Left colon (tissue), 2 donors: ENCODE measurements at places on chromosomes 5 and 9. TPM values are rescaled to one million over a fixed set of nuclear protein-coding genes. Genes with fewer than 3 reads are reported as not detected.

DNA sequence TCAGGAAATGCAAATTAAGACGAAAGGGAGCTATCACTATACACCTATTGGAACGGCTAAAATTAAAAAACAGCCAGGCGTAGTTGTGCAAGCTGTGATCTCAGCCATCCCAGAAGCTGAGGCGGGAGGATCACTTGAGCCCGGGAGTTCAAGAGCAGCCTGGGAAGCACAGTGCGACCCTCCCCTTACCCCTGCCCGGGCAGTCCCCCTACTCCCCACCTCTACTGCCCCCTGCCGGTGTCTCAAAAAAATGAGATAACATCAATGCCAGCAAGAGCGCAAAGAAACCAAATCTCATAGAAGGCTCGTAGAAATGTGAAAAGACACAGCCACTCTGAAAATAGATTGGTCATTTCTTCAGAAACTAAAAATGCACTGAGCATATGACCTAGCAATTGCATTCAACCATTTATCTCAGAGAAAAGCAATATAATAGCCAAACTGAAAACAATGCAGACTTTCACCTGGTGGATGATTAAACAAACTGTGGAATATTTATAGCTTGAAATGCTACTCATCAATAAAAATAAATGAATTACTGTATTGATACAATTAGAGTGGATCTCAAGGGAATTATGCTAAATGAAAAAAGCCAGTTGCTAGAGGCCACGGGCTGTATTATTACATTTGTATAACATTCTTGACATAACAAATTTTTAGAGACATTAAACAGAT lies 20.6 kb downstream of the OR2V2 start:
- DNase-seq = no peak

GRCh38 chr5:43007911-43008362 lies 32.2 kb downstream of the ANXA2R start:
- peak; percentile 73 for DNase-seq

- no peak for DNase-seq
These were observed 178.8 kb downstream of the PAM start for GRCh38 chr5:102933721-102934459.

GRCh38 chr5:156124708-156125107 lies 202.3 kb upstream of the SGCD start:
- DNase-seq = no peak

GRCh38 chr5:61311056-61311610 lies 20.9 kb upstream of the ZSWIM6 start:
- no peak for DNase-seq

The HMCN2 gene
- total RNA-seq = 19.1 TPM

The FAM163B gene
- total RNA-seq = 1.2 TPM

The HTR1A gene
- total RNA-seq = not detected
